Dermis microvascular lymphatic vessel endothelial cell (primary cell): ENCODE measurements at places on chromosomes 1 and 21.

GRCh38 chr1:203342192-203342940, 8.6 kb downstream of the FMOD start:
- no peak for DNase-seq

DNA sequence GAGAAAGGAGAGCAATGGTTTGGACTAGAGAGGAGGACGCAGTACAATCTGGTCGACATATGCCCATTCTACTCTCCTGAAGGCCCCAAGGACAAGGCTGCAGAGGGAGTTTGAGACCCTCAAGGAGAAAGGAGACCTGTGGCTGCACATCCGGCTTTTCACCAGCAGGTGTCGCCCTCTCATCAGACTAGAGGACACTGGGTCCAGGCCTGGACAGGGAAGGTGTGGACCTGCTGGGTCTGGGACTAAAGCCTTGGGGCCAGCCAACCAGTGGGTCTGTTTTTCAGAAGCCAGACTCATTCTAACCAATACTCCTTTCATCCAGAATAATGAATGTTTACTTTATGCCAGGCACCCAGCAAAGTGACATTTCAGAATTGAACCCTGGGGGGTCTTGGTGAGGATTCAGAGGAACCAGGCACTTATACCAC, 5.0 kb downstream of the SRARP start:
- DNase-seq, result peak; percentile 51

- no peak for DNase-seq
Measured at GRCh38 chr1:22399421-22400091, 52.1 kb upstream of the ZBTB40 start.

DNA sequence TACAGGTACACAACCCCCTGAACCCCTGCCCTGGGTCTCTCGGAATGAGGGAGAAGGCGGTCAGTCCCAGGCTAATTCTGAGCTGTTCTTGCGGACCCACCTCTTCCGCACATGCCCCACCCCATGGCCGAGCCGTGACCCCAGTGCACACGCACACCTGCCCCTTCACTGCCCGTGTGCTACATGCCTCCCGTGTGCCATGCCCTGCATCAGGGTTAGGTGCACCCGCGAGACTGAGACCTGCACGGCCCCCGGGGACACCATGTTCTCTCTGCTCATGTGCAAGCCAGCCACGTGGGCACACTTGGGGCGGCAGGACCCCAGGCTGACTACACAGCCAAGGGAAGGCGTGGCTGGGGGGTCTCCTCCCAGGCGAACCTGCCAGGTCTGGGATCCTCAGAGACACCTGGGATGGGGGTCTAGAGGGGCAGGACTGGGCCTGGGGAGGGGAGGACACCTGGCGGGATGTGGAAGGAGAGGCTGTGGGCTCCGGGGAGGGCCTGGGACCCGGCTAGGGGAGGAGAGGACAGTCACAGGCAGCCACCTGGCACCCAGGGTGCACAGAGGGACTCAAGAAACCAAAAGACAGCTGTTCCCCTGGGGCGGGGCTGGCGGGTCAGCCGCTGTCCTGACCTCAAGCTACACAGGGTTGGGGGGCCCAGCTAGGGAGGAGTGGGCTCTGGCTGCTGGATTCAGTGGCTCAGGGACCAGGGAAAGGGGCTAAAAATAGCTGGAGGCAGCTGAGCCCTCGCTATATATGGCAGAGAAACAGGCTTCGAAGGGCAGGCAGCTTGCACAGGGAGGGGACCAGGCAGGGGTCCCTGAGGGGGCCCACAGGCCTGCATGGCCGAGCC, 133.4 kb downstream of the CASZ1 start:
- DNase-seq, result no peak

DNA sequence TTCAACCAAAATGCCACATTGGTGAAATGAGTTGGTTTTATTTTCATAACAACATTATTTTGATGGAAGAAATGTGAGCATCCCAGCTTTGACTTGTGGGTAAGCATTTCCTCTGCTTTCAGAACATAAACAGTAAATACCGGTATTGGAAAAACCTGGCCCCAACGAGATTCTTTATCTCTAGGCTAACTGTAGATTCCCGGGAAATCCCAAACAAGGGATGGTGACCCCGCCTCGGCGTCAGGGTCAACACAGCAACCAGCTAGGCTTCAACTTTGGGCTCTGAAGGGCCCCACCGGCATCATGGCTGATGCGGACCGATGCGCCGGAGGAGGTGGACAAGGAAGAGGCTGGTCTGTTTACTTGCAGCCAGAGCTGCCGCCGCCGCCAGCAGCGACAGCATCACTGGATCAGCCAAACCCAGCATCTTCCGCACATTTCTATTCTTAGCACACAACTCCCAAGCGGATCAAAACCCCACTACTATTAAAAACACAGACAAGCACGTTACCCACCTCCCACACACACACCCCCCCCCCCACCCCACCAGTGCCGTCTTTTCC, 1.1 kb downstream of the AKT3 start:
- peak; percentile 75 for DNase-seq

- DNase-seq, result no peak
Measured at GRCh38 chr1:212920896-212921295, 29.4 kb upstream of the VASH2 start.

GRCh38 chr1:203244776-203245175, 15.3 kb upstream of the CHIT1 start:
- DNase-seq, result no peak

- no peak for DNase-seq
Measured at GRCh38 chr1:156772728-156773497, 5.6 kb downstream of the PRCC start.

GRCh38 chr1:219555031-219555692, 57.7 kb downstream of the ZC3H11B start:
- DNase-seq, result no peak

DNA sequence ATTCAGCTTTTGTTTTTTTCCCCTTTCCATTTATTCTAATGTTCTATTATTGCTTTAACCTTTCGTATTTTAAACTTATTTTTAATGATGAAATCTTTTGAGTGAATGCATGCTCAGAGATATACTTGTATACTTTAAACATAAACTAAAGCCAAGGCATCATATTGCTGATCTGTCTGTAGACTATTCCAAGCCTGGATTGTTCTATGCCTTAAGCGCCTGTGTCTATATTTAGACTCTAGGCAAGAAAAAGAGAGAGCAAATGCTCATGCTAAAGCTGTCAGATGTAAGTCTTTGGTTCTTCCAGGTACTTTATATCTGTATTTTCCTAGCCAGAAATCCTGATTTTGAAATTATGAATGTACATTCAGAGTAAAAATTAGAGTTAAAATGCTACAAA, 14.4 kb downstream of the SH3GLB1 start:
- DNase-seq, result no peak

DNA sequence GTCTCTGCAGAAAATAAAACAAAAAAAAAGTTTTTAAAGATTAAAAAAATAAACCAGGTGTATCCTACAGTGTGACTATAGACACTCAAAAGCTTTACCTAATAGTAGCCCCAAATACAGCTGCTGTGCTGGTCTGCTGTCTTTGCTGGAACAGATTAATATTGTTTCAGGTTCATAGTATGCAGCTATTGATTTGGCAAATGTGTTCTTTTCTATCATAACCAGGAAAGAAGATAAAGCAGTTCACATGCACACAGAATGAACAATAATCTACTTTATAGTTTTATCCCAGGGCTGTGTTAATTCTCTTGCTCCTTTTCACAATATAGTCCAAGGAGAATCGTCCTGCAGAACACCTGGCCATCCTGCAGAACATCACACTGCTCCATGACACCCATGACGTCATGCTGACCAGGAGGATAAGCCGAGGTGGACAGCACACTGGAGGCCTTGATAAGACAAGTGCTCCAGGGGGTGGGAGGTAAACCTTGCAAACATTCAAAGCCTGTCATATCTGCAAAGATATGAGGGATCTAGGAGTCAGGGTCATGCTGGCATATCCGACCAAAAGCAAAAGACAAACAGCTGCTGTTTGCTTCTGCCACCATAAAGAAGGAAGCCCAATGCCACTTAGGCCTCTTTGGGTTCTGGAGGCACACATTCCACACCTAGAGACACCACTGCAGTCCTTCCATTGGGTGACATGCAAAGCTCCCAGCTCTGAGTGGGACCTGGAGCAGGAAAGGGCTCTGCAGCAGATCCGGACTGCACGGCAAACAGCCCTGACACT, 86.1 kb upstream of the SLC2A1 start:
- DNase-seq, result no peak

DNA sequence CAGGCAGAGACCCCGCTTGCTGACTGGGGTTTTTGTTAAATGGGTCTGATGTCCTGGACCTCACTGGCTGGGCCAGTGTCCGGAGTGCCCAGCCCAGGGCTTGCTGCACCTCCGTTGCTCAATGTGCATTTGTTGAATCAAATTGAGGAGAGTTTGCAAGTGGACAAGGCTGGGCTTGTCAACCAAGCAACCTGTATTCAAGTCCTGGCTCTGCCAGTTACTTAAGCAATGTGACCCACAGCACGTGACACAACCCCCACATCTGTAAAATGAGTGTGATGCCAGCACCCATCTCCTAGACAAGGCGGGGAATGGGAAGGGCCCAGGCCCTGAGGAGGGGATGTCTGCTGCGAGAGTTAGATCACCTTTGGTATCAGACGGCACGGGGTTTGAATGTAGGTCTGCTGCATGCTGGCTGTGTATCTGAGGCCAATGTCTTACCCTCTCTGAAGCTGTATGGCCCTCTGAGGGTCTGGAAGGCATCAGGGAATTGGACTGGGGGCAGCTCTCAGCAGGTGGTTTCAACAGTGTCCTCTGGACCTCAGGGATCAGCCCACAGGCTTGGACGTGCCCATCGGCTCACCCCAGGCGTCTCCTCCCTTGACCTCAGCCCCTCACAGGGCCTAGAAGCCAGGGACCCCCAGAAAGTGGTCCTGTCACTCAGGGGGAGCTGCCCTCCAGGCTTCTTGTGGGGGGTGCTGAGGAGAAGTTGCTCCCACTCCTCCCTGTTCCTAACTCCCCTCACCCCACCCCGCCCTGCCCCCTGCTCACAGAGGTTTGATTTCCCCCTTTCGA, 51.0 kb upstream of the RUNX3 start:
- DNase-seq, result no peak

- no peak for DNase-seq
Measured at GRCh38 chr1:166164995-166165660, 1.7 kb downstream of the FAM78B start.

DNA sequence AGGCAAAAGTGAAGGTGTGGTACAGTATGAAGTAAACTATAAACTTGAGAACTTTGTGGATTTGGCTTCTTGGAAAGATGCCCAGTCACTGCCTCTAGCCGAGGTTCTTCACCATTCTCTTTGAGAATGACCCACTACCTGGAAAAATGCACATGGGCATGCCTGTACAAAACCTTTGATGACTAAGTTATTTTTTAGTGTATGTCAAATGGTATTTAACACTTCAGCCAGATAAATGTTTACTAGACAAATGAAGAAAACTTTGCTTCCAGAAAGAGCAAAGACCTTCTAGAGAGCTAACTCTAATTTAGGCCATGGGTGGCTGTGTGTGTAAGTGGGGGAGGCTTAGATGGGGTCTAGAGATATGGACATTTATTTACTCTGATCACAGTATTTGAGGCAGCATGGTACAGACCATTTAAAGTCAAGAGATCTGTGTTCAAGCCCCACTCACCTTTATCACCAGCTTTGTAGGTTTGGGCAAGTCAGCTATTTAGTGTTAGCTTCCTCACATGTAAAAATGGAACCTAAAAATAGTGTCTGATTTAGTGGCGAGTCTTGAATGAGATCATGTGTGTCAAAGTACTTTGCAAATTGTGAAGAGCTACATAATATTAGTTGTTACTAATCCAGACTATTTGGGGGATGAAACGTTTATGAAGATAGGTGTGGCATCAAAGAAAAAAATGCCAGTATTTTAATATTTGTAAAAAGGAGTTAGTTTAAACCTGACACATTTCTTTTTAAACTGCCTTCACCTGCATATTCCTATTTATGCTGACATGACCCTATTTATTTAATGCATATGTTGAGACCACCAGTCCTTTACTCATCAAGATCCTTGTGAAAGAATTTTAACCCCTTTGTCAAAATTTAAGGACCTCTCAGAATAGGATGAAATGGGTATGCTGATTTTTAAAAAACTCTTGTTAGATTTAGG, 20.2 kb downstream of the NFYC start:
- DNase-seq, result no peak

DNA sequence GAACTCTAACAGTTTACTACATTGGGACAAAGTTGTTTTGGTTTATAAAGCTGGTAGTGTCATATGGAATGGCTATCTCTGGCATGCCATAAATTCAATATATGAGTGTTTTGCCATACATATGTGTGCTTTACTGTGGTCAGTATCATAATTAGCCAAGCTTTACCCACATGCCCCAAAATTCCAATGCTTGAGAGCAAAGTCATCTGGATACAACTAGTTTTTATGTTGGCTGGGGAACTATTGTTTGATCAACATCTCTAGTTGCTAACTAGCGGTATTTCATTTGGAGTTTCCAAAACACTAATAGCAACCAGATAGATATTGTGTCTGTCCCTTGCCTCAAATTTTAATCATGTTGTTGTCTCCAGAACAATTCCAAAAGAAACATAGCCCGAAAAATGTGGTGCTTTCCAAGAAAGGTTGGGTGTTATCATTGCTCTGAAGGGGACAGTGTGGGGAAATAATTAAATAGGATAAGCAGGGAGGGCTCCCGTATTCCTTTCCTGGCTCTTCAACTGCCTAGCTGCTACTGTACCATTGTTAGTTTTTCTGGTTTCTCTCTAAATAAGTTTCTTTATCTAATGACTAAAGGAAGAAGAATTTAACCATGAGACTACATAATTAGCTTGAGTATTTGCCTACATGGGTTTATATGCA, 136.1 kb downstream of the TGFB2 start:
- no peak for DNase-seq

DNA sequence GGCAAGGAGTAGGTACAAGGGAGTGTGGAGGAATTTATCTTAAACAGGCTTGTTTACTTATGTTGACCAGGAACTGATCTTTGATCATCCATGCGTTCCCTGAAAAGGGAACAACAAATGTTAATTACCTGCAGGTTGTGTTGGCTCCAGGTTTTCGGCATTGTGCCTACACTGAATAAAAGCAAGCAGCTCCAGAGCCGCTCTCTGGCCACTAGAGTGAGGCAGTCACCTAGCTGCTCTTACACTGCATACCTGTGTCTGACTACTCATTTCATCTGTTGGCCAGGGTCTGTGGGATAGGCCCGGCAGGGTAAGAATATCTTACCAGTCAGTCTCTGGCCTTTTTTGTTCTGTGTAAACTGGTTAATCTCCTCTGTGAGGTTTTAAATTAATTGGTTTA, 183.6 kb downstream of the HFM1 start:
- no peak for DNase-seq

DNA sequence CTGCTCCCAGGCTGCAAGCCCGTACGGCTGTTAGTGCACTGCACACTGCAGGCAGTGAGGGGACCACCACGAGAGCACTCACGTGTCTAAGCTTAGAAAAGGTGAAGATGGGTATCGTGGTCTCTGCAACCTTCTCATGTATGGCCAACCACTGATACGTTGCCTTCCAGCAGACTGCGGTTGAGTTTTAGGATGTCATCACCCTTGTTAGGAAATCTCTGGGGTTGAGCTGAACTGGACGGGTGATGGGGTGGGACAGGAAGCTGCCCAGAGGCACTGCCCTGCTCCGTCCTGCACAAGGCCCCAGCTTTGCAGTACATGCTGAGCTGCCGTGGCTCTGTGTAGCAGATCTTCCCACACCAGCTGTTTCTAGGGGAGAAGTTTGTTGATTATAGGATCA, 43.3 kb downstream of the FAAP20 start:
- no peak for DNase-seq
